Psoas muscle (tissue), 8 donors: ENCODE measurements at places on chromosomes 1 and 21. TPM values are rescaled to one million over a fixed set of nuclear protein-coding genes. Genes with fewer than 3 reads are reported as not detected.

The KCNN3 gene
- 13.0 TPM for total RNA-seq

GRCh38 chr1:229643996-229644745 lies 18.1 kb downstream of the URB2 start:
- no peak for DNase-seq

DNA sequence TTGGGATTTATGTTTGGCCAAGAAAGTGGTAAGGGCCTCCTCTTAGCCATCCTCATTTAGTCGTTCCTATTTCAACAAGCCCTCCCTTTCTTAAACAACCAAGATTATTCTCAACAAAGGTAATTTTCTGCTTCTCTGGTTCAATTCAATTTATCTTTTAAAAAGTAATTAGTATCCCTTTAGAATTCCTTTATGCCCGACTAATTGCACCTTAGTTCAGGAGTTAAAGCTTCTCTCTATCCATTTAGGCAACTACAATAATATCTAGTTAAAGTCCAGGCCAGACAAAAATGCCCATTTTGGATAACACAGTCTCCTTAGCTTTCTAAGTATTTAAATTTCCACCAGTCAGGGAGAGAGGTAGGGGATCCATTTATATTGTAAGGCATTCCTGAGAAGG lies 136.7 kb upstream of the MAGI3 start:
- DNase-seq: no peak

The TNFRSF18 gene
- total RNA-seq: 0.27 TPM

The MAP3K21 gene
- total RNA-seq: 0.13 TPM

The SLC9C2 gene
- total RNA-seq: not detected

- no peak for DNase-seq
Observed at GRCh38 chr1:99531578-99532275, 114.2 kb upstream of the PALMD start.

GRCh38 chr1:86916752-86917151 lies 2.3 kb downstream of the HS2ST1 start:
- DNase-seq: no peak

DNA sequence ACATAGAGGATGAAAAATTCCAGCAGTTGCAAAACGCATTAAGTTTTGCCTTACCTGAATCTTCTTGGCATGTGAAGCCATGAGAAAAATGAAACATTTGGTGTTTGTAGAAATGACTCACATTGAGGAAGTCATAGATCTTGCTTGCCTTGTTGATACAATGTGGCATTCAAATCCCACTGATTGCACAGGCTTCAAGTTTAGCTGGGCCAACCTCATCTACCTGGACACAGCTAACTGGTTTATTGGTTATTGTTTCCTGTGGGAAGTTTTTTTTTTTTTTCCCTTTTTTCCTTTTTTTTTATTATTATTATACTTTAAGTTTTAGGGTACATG lies 168.9 kb upstream of the C21orf91 start:
- no peak for DNase-seq

DNA sequence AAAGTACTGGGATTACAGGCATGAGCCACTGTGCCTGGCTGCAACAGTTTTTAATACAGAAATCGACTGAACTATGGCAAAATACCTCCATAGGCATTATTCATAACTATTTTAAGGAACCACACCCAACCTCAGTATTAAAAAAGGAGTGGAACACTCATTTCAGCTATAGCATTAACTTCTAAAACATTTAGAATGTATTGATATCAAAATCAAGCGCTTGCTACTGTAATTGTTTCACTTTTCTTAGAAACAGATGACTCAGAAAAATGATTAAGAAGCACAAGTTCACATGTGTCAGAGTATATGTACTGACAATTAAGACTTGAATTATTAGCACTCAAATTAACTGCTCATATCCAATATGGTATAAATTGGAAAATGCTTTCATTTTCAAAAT lies 15.1 kb downstream of the AIDA start:
- no peak for DNase-seq

GRCh38 chr1:64061430-64062104 lies 141.9 kb upstream of the UBE2U start:
- DNase-seq: no peak

GRCh38 chr21:44612029-44612486 lies at the start of gene KRTAP10-8:
KRTAP10-8 (plus strand) TSS chr21:44612079; CDS start chr21:44612101, 22 bp downstream.
- no peak for DNase-seq

GRCh38 chr1:111441573-111442192 lies 7.4 kb downstream of the WDR77 start:
- no peak for DNase-seq
